ENCODE measurements at places on chromosomes 11 and 22.
A peak's percentile ranks its signal among the peaks of the same experiment; 100 is the strongest.

GRCh38 chr11:64268025-64268892, 16.2 kb downstream of the BAD start:
- no peak for DNase-seq

DNA sequence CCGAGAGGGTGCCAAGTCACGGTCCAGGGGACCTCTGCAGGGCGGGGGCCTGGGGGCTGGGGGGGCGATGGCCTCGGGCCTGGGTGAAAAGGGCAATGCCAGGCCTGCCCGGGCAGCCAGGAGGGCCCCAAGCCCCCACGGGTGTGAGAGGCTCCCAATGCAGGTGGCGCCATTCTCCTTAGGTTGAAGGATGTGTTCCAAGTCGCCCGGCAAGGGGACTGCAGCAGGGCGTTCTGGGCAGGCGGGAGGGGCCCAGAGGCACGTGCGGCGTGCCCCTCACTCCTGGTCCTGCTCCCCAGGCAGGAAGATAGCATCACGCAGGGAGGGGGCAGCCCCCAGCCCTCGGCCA, 730 bp upstream of the TNNI2 start:
- DNase-seq, result no peak

DNA sequence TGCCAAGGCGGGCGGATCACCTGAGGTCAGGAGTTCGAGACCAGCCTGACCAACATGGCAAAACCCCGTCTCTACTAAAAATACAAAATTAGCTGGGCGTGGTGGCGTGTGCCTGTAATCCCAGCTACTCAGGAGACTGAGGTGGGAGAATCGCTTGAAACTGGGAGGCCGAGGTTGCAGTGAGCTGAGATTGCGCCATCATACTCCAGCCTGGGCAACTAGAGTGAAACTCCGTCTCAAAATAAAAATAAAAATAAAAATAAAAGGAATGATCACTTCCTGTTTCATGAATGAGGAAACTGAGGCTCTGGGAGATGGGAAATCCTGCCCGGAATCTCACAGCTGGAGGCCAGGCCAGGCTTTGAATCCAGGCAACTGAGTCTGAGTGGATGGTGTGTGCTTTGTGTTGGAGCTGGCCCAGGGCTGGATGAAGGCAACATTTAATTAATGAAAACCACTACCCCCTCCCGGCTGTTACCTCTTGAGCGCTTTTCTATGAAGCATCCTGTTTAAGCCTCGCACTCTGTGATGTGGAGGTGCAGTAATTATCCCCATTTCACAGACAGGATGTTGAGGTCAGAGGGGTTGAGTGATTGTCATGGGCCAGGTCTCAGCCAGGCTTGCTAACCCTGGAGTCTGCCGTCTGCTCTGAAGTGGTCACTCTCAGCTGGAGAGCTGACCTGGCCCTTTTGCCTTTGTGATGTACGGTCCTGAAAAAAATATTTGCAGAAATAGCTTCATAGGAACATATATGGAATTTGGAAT, 27.8 kb downstream of the LRP5 start:
- peak; percentile 19 for DNase-seq

DNA sequence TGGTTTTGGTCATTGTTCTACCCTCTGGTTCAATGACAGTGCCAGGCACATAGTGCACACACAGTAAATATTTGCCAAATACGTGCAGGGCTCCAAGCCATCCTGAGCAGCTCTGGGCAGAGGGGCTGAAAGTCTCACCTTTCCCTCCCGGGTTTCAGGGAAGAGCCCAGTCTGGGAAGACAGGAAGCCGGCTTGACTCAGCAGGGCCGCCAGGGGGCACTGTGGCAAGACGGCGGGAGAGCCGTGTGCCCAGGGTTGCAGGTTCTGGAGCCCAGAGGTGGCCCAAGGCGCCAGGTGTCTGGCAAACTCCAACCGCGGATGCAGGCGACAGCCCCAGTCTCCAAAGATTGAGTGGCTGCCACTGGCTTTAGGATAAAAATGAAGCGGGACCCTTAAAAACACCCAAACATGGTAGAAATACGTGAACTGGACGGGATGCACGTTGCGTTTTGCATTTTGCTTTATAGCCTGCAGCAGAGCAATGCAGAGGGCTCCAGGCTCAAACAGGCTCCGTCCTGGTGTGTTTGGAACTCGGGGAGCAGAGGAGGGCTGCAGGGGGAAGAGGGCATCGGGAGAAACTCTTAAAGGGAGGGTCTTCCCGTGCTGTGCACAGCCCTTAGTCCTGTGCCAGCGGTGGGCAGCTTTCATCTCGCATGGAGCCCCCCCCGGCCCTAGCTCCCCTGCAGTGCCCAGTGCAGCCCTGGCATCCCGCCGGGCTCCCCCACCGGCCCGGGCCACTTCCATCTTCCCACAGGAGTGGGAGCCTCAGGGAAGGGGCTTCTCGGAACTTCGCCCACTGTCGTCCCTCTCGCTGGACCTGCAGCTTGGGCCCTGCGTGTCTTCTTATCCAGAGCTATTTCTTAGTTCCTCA, 10.7 kb downstream of the KRTAP5-5 start:
- DNase-seq, result no peak

DNA sequence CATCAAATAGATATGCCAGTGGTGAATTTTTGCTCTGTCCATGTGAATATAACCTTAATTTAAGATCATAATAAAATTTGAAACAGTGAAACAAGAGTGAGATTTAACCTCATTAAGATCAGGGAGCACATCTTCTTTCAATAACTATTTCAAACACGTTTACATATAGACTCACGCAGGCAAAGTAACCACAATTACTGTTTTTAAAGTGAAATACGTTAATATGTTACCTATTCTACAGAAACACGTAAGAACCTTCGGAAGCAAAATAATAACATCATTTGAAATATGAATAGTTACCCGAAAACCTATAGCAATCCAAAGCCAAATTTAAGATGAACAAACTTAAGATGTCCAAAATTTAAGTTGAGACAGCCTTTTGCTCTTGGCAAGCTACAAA, 136.2 kb upstream of the ZC3H12C start:
- DNase-seq, result no peak

DNA sequence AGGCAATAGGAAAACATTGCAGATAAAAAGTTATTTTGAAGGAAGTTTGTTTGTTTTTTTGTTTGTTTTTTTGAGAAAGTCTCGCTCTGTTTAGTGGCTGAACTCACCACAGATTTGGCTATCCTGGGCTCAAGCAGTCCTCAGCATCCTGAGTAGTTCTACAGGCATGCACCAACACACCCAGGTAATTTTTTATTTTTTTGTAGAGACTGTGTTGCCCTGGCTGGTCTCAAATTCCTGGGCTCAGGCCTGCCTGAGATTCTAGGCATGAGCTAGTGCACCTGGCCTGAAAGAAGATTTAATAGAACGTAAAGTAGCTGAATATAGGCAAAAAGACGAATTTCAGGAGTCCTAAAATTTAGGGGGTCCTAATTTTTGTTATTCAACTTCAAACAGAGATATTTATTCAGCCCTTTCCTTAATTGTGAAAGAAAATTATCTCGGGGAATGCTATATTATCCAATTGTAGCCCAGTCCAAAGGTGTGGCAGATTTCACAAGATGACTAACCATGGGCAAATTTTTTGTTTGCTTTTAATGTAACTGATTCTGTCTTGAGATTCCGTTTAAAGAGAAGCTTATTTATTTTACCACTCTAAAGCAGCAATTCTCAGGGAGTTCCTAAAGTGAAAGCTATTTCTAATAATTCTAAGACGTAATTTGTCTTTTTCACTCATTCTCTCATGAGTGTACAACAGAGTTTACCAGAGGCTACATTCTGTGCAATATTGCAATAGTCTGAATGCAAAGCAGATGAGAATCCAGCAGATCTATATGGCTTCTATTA, 940 bp downstream of the IL18 start:
- DNase-seq, result no peak

DNA sequence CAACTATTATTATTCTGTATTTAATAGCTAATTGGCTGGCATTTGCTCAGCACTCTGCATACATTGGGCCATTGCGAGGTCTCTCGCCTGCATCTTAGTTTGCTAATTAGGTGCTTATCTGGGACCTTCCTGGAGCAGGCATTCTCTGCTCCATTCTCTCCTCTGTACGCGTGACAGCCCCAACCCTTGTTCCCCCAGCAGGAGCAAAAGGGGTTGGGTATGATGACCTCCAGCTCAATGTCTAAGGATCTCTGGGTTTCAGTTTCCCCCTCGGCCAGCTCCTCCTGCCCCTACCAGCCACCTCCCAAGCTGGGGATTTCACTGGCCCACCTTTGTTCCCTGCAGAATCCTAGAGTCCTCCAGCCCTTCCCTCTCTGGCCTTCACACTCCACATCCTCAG, 9.7 kb upstream of the LGALS2 start:
- no peak for DNase-seq

GRCh38 chr11:9859554-9860305, 195.9 kb downstream of the SWAP70 start:
- no peak for DNase-seq

GRCh38 chr22:49585461-49586243, 242.0 kb downstream of the BRD1 start:
- no peak for DNase-seq

DNA sequence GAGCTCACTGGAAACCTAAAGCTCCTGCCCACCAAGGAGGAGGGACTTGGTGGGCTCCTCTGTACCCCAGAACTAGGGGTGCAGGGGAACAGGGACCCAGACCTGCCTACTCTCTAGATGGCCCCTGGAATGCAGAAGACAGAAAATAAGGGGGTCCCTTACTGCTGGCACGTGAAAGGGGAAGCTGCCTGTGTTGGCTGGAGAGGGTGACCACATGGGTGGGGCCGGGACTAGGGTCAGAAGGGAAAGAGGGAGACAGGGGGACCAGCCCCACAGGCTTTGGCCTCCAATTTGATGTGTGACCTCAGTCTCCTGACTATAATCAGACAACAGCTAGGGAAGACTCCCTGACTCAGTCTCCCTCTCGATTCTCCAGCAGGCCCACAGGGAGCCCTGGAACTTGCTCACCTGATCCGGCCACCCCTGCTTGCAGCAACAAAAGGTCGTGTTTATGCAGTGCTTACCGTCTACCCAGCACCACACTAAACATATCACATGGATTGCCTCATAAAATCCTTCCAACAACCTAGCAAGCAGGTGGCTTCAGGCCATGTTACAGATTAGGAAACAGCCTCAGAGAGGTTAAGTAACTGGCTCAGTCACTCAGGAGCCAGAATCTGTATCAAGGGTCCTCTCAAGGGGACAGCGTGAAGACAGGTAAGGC, 10.2 kb downstream of the ARAP1 start:
- DNase-seq, result no peak

All from GM12864 (cell line).